ENCODE measurements at places on chromosomes 6 and 20.

DNA sequence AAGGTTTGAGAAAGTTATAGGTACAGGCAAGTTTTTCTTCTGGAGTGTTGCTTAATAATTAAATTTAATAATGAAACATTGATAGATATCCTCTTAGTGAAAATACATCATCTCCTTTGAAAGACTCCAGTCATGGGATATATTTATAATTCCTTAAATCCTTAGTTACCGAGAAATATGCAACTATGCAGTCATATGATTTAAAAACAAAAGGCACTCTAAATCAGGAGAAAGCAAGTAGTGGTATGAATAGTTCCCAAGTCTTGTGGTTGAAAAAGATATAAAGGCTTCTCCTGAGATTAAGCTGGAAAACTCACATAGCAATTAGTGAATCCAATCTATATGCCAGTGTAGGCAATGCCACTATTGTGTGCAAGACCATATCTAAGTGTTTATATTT, 475.4 kb downstream of the EYS start:
- no peak for DNase-seq

- DNase-seq, result no peak
Measured at GRCh38 chr20:2894221-2894620, 20.9 kb downstream of the PTPRA start.

GRCh38 chr6:63278916-63279315, 40.9 kb downstream of the LGSN start:
- no peak for DNase-seq

GRCh38 chr20:34452281-34452982, 63.8 kb upstream of the DYNLRB1 start:
- DNase-seq, result no peak

DNA sequence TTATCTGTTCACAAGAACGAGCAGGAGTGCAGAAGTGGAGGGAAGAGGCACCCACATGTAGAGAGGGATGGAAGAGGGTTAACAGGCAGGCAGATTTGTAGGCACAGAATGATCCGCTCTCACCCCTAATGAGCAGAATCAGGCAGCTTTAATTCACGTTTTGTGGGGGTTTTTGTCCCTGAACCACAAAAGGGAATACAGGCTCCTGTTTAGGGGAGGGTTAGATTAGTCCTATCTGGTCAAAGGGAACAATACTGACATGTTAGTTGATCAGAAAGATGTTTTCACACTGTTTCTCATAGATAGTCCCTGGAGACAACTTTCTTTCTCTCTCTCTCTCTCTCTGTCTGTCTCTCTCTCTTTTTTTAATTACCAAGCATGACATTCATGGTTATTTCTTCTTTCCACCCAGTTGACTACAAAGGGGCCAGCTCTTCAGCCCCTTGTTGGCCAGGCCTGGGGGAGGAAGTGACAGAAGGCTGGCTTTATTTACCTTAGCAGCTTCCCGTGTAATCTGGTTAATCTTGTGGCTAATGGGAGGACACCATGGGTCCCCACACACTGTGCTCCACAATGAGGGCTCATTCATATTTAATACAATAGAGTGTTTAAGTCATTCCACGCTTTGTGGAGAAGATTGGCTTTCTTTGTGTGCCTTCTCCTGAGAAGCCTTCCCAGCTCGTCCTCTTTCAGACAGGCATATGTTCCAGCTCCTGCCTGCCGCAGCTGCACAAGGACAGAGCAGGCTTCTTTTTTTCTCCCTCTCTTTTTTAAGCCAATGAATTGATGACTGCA, 958.8 kb downstream of the TFAP2A start:
- no peak for DNase-seq

- DNase-seq, result no peak
Measured at GRCh38 chr6:20680697-20681165, 146.5 kb downstream of the CDKAL1 start.

- DNase-seq, result no peak
Measured at GRCh38 chr6:121791396-121792315, 356.2 kb downstream of the GJA1 start.

GRCh38 chr6:131362070-131362469, 211.0 kb upstream of the ARG1 start:
- no peak for DNase-seq

DNA sequence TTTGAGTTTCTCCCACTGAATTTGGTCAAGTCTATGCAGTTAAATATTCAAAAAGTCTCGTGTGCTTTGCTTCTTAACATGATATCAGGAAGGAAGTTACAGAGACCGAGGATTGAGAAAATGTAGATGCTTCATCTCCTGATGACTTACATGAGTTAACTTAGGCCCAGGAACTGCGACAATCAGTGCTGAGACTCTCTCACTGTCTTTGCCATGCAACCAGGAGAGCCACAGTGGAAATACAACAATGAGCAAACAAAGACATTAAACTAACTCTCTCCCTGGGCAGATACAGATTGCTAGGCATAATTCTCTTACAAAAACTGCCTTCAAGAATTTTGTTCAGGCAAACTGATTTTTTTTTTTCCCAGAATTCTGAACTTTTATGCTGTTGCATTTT, 440.6 kb upstream of the EPHA7 start:
- DNase-seq, result no peak

DNA sequence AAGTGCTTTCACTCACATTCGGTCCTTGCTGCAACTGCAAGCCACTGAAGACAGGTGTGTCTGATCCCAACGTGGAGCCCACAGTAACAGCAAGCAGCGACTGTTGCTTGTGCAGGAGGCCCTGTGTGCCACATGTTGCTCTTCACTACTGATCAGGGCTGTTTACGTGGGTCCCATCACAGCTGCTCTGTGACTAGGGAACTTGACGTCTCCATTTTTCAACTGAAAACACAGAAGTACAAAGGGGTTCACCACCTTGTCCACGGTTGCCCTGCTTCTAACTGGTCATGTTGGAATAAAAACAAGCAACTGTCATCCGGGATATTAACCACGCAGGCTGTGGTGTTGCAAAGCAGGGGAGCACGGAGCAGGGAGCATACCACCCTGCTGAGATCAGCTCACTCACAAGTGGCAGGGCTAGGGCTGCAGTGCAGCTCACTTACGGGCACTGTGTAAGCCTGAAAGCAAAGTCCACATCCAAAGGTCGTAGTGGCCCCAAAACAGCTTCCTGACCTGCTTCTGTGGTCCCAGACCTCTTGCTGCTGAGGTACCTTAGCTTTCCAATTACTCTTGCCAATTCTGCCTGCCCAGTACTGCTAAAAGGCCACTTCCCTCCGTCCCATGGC, 105.8 kb upstream of the DUSP22 start:
- DNase-seq, result no peak

- peak; percentile 70 for DNase-seq
Measured at GRCh38 chr6:111757342-111757741, 115.9 kb downstream of the FYN start.

GRCh38 chr6:105849746-105850145, 236.4 kb upstream of the PRDM1 start:
- no peak for DNase-seq

DNA sequence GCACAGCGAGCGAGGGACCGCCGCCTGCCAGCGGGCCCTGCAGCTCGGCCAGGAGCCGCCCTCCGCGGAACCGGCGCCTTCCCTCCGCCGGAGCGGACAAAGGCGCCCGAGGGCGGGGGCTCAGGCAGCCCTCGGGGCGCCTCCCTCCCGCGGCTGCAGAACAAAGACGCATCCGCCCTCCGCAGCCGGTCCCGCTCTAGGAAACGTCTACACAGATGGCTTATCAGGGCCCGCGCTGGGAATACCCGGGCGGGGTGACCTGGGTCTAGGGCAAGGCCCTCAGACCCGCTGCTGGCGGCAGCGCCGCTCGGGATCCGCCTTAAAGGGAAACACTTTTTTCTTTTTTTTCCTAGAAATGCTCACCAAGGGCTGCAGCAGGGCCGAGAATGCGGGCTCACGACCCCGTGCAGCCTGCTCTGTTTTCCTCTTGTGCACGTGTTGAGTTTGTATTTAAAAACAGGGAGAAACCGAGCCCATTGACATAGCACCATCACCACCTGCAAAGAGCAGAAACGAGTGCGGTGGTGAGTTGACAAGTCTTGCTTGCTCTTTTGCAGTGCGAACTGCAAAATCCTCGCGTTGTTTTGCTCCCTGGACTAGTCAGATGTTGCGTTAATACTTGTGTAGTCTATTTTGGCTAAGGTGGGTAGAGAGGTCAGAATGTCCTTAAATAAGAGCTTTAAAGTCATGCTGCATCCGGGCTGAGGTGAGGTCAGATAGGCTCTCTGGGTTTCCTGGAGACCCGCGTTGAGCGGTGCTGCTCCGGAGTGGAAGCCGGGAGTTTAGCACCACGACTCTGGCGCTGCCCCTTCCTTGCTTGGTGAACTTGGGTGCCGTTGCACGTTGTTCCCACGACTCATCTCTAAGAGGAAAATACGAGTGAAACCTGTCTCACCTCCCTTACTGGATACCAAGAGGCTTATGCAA, 1.1 kb upstream of the RPS6KA2 start:
- peak; percentile 59 for DNase-seq
